ENCODE measurements at places on chromosomes 3 and 15.

DNA sequence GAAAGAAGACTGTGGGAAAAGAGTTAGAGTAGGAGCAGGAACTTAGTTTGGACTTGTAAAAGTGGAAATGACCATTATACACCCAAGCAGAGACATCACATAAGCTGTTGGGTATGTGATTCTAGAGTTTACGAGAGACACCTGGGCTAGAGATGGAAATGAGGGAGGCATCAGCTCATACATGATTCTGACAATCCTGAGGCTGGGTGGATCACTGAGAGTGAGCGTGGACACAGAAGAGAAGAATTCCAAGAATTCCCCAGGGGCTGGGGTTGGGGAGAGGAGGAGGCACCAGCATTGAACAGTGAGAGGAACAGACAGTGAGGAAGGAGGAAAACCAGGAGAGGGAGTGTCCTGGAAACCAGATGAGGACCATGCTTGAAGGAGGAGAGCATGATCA, 113.5 kb downstream of the KCNAB1 start:
- DNase-seq = no peak

- no peak for DNase-seq
Measured at GRCh38 chr3:152360302-152360701, 91.6 kb downstream of the MBNL1 start.

DNA sequence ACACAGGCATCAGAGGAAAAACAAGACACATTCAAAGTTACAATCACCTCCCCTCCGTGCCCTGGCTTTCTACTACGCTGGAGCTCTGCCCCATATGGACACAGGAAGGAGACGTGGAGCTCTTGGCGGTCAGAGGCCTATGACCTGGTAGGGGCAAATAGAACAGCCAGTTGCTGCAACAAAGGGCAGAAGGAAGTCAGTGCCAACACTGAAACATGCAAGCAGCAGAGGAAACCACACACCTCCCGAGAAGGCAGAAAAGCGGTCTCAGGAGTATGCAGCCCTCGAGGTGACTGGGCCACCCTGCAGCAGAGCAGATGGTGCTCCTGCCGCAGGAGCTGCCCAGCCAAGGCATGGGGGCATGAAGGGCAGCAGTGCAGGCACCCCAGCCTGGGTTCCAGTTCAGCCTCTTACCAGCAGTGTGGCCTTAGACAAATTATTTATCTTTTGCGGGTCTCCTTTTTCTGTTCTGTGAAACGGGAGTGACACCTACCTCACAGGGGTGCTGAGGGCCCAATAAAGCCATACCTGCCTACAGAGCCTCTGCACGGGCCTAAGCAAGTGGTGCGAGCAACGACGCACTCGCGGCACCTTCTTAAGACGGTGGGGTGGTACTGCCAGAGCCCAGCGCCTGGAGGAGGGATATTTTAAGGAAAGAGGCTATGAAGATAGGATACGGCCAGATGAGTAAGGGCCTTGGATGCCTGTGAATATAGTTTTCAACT, 8.6 kb downstream of the ZXDC start:
- DNase-seq = no peak

GRCh38 chr3:124831628-124832199, 55.5 kb downstream of the ITGB5 start:
- no peak for DNase-seq

GRCh38 chr3:17356585-17356984, 385.8 kb downstream of the TBC1D5 start:
- no peak for DNase-seq

DNA sequence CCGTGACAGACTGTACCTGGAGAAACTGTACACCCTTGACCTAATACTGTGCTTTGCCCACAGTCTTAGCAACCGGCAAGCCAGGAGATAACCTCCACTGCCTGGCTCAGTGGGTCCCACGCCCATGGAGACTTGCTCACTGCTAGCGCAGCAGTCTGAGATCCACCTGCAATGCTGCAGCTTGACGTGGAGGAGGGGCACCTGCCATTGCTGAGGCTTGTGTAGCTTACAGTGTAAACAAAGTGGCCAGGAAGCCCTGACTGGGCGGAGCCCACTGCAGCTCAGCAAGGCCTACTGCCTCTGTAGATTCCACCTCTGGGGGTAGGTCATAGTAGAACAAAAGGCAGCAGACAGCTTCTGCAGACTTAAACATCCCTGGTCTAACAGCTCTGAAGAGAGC, 189.3 kb downstream of the EDEM1 start:
- no peak for DNase-seq

GRCh38 chr3:57587905-57588304, 9.2 kb downstream of the ARF4 start:
- no peak for DNase-seq

- DNase-seq = no peak
Measured at GRCh38 chr3:16824081-16824696, 60.6 kb upstream of the PLCL2 start.

GRCh38 chr3:16936233-16936632, 51.5 kb downstream of the PLCL2 start:
- DNase-seq = no peak

- DNase-seq = no peak
Measured at GRCh38 chr3:35965908-35966307, 326.6 kb downstream of the ARPP21 start.

Data from cortex of kidney (tissue), 1 donor.